AG04449 (cell line): ENCODE measurements at places on chromosomes 5 and 9.

GRCh38 chr5:35876454-35876853 is 19.8 kb downstream of the IL7R start:
- DNase-seq = no peak

- DNase-seq = no peak
Measured at GRCh38 chr9:22111954-22112247, 102.8 kb upstream of the CDKN2B start.

- no peak for DNase-seq
Measured at GRCh38 chr9:22622815-22623214, 176.2 kb downstream of the DMRTA1 start.

DNA sequence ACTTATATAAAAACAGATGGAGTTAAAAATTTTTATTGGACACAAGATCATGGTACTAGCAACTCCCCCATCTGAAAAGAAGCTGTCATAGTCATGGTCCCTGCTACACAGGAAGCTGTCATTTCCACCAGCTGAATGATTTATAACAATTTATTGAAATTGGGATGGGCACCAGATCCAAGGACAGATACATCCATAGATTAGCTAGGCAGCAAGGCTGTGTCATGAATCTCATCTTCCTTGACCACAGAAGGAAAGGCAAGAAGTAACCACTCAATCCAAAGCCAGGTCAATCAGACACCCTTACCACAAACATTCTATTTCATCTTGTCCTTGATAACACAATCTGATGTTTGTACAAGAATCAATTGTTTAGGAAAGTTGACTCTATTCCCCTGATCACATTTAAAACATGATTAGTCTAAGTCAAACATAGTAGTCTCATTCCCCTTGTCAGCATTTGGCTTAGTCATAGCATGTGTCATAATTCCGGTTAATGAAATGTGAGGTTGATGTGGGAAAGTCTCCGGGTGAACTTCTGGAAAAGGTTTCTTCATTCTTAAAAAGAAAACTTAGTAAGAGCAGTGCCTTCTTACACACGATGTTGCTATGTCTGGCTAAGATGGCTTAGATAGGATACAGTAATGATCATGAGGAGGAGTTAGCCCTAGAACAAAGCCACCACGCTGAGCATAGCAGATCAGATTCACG is 462.6 kb upstream of the PAPPA start:
- DNase-seq = peak; percentile 98
